ENCODE measurements at places on chromosomes 11 and 22.

DNA sequence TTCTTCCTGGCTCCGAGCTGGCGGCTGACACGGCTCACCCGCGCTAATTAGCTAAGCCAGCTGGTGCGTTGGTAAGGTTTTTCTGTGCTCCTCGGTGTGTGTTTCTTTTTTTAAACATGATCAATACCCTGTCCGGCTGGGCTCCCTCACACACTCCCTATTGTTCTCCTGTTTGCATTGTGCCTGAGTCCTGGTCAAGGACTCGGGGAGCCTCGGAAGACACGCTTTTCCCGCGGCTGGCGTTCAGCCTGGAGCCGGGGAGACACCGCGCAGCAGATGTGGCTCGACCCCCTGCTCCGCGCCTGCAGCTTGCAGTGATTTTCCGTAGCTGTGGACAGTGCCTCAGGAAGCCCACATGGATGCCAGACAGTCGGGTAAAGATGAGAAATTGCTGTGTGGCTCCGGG lies 454.9 kb upstream of the CADM1 start:
- DNase-seq = no peak

- DNase-seq = no peak
These were observed 4.4 kb downstream of the SCN4B start for GRCh38 chr11:118148240-118148639.

GRCh38 chr22:22800716-22801115 lies 86.9 kb upstream of the IGLL5 start:
- no peak for DNase-seq

DNA sequence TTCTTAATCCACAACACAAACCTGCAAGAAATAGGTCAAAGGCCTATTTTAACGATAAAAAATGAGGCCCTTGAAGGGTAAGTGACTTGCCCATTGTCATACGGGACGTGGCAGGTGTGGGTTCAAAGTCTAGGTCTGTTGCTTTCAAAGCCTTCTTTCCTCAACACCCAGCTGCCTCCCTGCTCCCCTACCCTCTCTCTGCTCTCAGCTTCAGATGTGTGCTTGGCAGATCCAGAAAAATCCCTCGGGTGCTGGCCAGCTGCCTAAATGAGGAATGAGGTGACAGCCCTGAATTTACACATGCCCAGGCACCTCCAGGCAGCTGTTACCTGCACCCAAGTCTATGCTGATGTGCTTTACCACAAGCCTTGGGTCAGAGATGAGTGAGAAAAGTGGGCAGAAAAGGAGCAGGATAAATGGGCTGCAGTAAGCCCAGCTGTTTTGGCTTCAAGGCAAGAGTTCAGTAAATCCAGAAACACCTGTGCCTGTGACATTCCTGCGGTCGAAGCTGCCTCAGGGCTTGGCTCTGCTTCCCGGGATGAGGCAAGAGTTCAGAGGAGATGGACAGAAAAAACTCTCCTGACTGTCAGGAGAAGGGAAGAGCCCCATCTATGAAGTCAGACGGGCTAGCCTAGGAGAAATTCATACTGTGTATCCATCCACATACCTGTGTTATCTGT lies 49.9 kb upstream of the LDLRAD3 start:
- DNase-seq = no peak

DNA sequence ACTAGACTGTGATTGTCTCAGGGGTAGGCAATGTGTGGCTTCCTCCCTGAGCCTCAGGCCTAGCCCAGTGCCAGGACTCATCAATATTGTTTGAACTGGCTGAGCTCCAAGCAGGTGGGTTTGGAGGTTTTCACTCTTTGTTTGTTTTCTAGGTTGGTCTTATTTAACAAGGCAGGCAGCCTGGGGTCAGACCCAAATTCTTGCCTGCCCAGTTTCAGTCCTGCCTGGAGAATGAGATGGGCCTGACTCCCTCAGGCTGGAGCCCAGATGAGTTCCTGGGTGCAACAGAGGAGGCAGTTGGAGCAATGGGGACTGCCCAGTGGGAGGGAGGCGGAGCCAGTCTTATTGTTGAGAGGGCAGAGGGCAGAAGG lies 28.3 kb upstream of the TP53I11 start:
- no peak for DNase-seq

DNA sequence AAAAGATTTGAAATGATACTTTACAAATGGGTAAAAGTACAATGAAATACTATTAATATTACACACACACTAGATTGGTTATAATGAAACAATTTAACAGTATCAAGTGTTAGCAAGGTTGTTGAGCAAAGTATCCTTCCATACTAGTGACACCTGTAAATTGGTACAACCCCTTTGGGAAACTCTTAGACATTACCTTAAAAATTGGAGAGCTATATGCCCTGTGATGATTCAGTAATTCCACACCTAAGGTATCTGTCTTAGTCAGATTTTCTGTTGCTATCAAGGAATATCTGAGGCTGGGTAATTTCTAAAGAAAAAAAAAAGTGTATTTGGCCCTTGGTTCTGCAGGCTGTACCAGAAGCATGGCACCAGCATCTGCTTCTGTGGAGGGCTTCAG lies 7.4 kb upstream of the GDPD4 start:
- no peak for DNase-seq

- no peak for DNase-seq
These were observed 5.5 kb downstream of the PKNOX2 start for GRCh38 chr11:125170001-125170509.
